SJCRH30 (cell line): ENCODE measurements at places on chromosomes 6 and 20.

- peak; percentile 71 for DNase-seq
Observed at GRCh38 chr6:89977808-89978748, 83.8 kb downstream of the GJA10 start.

- DNase-seq = peak; percentile 36
Observed at GRCh38 chr20:41398408-41398807, 31.8 kb upstream of the EMILIN3 start.

DNA sequence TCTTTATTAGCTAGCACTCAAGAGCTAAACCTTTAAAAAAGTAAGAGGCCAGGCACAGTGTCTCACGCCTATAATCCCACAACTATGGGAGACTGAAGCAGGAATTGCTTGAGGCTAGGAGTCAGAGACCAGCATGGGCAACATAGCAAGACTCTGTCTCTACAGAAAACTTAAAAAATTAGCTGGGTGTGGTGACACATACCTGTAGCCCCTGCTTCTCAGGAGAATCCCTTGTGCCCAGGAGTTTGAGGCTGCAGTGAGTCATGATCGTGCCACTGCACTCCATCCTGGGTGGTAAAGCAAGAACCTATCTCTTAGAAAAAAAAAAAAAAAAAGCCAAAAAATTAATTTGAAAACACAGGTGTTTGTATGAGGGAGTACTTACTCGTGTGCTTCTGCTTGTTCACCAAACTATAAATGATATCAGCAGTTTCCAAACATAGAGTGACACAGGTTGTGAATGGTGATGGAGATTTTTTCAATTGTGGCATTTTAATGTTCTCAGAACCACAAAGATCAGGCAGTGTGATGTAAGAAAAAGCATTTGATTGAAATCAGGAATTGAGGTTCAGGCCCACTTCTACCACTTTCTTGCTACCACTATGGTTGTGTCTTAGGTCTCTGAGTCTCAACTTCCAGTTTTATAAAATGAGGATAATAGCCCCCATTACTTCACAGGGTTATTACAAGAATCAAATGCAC, 104.9 kb downstream of the FOXO3 start:
- no peak for DNase-seq

- DNase-seq = no peak
Observed at GRCh38 chr20:7760247-7761031, 179.8 kb downstream of the HAO1 start.

GRCh38 chr6:124056407-124057334, 253.0 kb downstream of the NKAIN2 start:
- DNase-seq = no peak

GRCh38 chr6:26183581-26184366, 96.5 kb downstream of the HFE start:
- DNase-seq = no peak

DNA sequence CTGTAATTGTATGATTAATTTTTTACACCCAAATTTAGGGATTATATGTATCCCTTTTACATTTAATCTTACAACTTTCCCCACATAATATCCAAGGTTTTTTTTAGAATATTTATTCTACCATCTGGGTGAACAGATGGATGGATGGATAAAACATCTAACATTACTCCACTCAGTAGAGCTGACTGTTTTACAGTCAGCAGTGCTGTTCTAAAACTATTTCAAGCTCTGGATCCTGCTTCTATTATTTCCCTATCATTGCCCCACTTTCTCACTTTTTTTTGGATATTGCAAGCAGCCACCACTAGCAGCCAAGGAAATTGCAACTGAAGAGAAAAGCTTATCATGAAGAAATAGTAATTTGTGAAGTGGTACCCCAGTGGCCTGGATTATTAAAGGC, 173.7 kb downstream of the ARHGAP18 start:
- no peak for DNase-seq

DNA sequence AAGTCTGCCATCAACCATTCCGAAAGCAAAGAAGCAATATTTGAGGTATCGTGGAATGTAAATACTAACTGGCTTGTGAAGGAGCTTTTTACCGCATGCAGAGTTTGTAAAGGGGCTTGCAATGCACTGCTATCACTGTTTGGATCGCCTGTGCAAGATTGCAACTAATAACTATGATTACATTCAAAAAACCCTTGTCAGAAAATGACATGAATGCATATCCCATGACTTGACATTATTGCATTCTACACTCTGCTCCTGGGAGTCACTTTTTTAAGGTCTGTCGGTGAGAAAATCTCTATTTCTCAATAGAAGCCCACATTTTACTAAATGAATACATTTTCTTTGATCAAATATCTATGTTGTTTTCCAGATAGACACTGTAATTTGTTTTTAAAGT, 335.4 kb upstream of the SPTLC3 start:
- DNase-seq = no peak

- no peak for DNase-seq
Observed at GRCh38 chr6:44211284-44211683, 5.4 kb upstream of the MYMX start.

GRCh38 chr20:35901678-35902544, 52.4 kb downstream of the SCAND1 start:
- peak; percentile 53 for DNase-seq

DNA sequence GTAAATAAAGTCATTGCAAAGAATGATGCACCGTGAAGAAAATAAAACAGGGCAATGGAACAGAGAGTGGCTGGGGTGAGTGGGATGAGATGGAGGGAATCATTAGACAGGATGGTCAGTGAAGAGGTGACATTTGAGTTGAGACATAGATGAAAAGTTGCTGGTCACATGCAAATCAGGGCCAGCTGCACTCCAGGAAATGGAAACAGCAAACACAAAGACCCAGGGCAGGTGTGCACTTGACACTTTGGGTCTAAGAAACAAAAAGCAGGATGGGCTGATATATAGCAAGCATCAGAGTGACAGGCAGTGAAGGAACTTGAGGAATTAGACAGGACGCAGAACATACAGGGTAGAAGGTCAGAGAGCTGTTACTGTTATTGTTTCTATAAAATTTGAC, 171.5 kb upstream of the RIPOR2 start:
- DNase-seq = no peak

GRCh38 chr6:152573762-152574161, 63.4 kb downstream of the SYNE1 start:
- no peak for DNase-seq

DNA sequence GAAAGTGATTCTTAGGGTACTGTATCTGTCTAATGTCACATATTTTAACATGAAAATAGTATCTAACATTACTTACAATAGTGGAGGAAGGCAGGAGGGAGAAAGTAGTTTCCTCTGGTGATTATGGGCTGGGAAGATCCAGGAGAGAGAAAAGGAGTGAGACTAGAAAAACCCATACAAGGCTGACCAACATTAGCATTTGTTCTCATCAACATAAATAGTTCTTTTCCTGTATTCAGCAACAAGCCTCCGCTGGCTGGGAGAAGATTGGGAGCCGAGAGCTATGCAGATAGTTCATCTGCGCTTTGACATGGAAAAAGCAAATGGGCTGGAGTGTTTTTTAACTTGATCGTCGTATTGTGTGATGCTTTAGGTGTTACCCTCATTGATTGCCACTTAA, 239.4 kb downstream of the PHACTR1 start:
- DNase-seq = no peak

DNA sequence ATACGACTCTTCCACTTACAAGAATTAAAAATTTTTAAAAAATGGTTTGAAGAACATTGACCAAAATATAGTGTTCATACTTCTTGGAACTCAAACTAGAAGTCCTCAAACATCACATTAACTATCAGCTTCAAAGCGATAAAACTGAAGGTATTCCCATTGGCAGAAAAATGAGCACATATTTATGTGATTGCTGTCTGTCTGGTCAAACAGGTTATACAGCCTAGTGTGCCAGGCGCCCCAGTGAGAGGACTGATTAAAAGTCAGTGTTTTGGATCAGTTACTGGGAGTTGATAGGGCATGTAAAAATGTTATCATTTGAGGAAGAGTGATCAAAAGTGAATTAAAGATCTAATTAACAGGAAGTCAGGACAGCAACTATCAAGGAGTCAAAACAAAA, 738.8 kb downstream of the HDGFL1 start:
- no peak for DNase-seq

GRCh38 chr20:50313827-50314677, 123.4 kb downstream of the CEBPB start:
- DNase-seq = no peak

GRCh38 chr6:39171489-39172376, 56.7 kb upstream of the SAYSD1 start:
- no peak for DNase-seq

GRCh38 chr6:95091823-95092436, 485.4 kb upstream of the MANEA start:
- DNase-seq = no peak

- DNase-seq = no peak
Observed at GRCh38 chr6:62974452-62974851, 236.8 kb upstream of the FKBP1C start.

- no peak for DNase-seq
Observed at GRCh38 chr20:61588411-61589385, 336.6 kb downstream of the CDH4 start.
